ENCODE measurements at places on chromosomes 11 and 22. TPM values are rescaled to one million over a fixed set of nuclear protein-coding genes. Genes with fewer than 3 reads are reported as not detected.

Gene LPXN
- 1.4 TPM for total RNA-seq

Gene OR10A6
- not detected for total RNA-seq

GRCh38 chr22:46754826-46755225 is 7.6 kb upstream of the TBC1D22A start:
- no peak for DNase-seq

DNA sequence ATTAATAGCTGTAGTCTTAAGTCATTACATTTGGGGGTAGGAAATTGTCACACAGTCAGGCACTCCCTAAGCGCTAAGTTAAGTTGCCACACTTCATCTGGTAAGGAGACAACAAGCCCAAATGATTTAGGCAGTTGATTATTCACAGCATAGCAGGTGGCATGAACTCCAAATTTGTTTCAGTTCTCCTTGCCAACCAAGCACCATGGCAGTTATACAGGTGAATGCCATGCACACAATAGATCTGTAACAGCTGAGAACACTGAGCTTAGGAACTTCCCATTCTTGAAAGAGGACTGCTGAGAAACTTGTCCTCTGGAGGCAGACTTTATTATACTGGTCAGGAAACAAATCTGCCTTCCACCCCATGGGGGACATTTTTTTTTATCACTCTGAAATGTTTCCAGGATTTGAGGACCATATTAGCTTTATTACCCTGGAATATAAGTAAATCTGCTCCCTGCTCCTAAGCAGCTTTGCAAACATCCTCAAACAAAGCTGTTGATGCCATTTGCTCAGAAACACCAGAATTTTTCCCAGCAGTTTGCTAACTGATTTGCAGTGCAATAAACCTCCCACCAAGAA is 5.1 kb upstream of the INTS4 start:
- DNase-seq = no peak

DNA sequence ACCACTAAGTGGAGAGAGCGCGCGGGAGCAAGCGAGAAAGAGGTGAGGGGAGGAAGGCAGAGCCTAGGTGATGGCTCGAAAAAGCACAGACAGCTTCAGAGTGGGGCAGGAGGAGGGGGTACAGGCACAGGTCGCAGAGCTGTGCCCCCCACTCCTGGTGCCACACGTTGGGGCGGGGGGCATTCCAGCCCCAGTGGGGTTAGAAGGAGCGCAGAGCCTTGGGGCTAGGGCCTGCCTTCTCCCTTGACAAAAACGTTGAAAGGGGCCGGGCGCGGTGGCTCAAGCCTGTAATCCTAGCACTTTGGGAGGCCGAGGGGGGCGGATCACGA is 41.6 kb upstream of the ISX start:
- no peak for DNase-seq

GRCh38 chr11:19939415-19939929 is 220.8 kb downstream of the DBX1 start:
- no peak for DNase-seq

DNA sequence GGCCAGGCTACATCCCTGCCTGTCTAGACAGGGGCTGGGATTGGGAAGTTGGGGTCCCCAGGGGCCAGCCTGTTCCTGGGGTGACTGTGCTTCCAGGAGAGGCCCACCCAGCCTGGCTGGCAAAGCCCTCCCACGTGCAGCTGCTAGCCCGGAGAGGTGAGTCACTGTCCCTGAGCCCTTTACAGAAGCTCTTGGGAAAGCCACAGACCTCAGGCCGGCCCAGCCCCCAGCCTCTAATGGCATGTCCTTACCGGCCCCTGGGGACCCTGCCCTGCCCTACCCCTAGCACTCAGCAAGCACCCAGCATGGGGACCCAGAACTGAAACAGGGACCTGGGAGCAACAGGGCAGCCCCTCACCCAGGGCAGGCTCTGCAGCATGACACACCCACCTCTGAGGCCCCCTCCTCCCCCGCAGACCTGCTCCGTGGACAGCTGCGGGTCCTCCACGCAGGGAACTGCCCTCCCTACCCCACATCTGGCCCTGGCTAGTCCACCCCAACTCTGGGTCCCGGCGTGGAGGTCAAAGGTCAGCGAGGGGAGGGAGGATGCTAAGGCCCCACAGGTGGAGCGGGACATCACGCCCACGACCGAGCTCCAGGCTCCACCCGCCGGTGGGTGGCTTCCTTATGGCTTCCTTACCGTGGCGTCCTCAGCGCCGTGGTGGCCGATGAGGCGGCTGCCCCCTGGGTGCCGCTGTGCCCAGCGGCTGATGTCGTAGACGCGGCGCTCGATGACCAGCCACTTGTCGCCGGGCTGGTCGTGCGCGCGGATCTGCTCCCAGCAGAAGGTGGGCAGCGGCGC is 615 bp downstream of the FADS3 start:
- DNase-seq = no peak

- no peak for DNase-seq
Observed at GRCh38 chr11:7239877-7240276, 11.8 kb upstream of the SYT9 start.

DNA sequence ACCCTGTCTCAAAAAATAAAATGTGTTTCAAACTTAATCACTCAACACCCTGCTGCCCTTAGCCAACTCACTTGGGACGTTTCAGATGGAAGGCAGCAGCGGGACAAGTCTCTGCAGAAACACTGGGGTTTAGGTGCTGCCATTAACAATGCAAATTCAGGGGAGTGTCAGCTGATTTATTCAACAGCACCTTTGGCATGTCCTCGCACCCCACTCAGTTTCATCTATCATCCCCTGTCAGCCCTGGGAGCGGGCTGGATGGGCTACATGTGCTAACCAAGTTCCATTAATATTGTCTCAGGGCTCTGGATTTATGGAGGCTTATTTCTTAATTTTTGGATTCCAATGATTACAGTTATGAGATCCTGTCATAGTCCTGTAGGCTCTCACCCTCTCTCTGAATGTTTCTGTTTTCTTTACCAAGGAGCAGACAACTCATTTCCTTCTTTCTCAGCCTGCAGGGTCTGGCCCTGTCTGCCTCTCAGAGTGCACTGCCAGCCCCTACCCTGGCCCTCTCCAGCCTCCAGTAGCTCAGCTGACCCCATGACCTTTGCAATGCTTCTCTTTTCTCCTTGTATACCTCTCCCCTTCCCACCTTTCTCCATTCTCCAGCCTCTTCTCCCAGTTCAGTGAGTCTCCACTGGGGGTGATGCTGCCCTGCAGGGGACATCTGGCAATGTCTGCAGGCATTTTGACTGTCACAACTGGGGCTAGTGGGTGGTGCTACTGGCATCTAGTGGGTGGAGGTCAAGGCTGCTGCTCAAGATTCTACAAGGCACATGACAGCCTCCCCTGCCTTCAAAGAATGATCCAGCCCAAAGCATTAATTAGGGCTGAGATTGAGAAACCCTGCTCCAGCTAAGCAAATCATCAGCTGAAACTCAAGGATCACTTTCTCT is 79.0 kb downstream of the APIP start:
- no peak for DNase-seq
